ENCODE measurements at places on chromosomes 11 and 22. TPM values are rescaled to one million over a fixed set of nuclear protein-coding genes. Genes with fewer than 3 reads are reported as not detected.

- DNase-seq: peak; percentile 33
These were observed 5.6 kb downstream of the AHNAK start for GRCh38 chr11:62540804-62541701.

CST6 gene
- not detected for total RNA-seq

PGR gene
- 145 TPM for total RNA-seq

PATE2 gene
- total RNA-seq: not detected

- no peak for DNase-seq
These were observed 33.8 kb downstream of the TXN2 start for GRCh38 chr22:36447632-36448031.

Data from uterus (tissue), 4 donors.